GM18507 (cell line): ENCODE measurements at places on chromosomes 12 and 14.

- no peak for DNase-seq
Observed at GRCh38 chr14:52303236-52303635, 10.9 kb upstream of the PTGER2 start.

GRCh38 chr12:55925870-55926737 is 1.6 kb downstream of the PYM1 start:
- DNase-seq, result no peak

- DNase-seq, result no peak
Observed at GRCh38 chr14:94483729-94484275, 7.8 kb upstream of the SERPINA9 start.

DNA sequence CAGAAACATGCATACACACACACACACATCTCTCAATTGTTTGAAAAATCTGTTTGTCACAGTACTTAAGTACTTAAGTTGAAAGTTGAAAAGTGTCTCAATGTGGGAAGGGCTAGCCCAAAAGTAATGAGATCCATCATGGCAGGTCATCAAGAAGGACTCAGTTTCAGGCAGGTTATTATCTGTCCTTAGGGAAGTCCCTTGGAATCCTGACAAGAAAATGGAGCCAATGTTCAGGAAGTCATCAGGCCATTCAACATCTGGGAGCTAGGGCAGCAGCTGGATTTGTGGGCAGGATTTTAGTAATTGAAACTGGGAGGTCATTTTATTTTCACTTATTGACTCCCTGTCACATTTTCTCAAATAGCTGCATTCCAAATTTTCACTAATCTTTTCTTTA is 56.0 kb downstream of the MSRB3 start:
- no peak for DNase-seq

- DNase-seq, result no peak
Observed at GRCh38 chr12:128818065-128819022, 5.4 kb downstream of the SLC15A4 start.

- DNase-seq, result no peak
Observed at GRCh38 chr12:108805136-108805535, 52.2 kb downstream of the SSH1 start.

GRCh38 chr12:109591041-109591440 is 17.4 kb downstream of the MVK start:
- no peak for DNase-seq

- DNase-seq, result no peak
Observed at GRCh38 chr14:79767251-79767650, 444.1 kb downstream of the DIO2 start.
